ENCODE measurements at places on chromosomes 6 and 20. TPM values are rescaled to one million over a fixed set of nuclear protein-coding genes. Genes with fewer than 3 reads are reported as not detected.

PKHD1 gene
- not detected for total RNA-seq

XPO5 gene
- total RNA-seq = 66.2 TPM

ACTL10 gene
- total RNA-seq = 2.2 TPM

ATP6V1G2 gene
- total RNA-seq = 2.2 TPM

CRISP3 gene
- not detected for total RNA-seq

MYCT1 gene
- total RNA-seq = 0.29 TPM

SGK1 gene
- total RNA-seq = 91.6 TPM

SIRPD gene
- not detected for total RNA-seq

COL21A1 gene
- 8.0 TPM for total RNA-seq

SPAG4 gene
- 3.2 TPM for total RNA-seq

EYA4 gene
- 35.5 TPM for total RNA-seq

POU3F2 gene
- not detected for total RNA-seq

C20orf141 gene
- total RNA-seq = 0.29 TPM

ADGRB3 gene
- not detected for total RNA-seq

TRAPPC3L gene
- total RNA-seq = 0.29 TPM

NFATC2 gene
- total RNA-seq = 0.29 TPM

BPIFA1 gene
- not detected for total RNA-seq

CRISP2 gene
- total RNA-seq = not detected

HCRTR2 gene
- total RNA-seq = not detected

ROS1 gene
- total RNA-seq = 1.4 TPM

GDAP1L1 gene
- not detected for total RNA-seq

KCNS1 gene
- total RNA-seq = 0.59 TPM

C6orf58 gene
- total RNA-seq = not detected

CDH4 gene
- 1.1 TPM for total RNA-seq

TNF gene
- not detected for total RNA-seq

PI16 gene
- 1.8 TPM for total RNA-seq

KIFC1 gene
- 3.2 TPM for total RNA-seq

CDH22 gene
- total RNA-seq = not detected

BLOC1S5 gene
- 15.3 TPM for total RNA-seq

ANKRD66 gene
- total RNA-seq = not detected

CDYL gene
- total RNA-seq = 106 TPM

WFDC5 gene
- not detected for total RNA-seq

TFAP2C gene
- not detected for total RNA-seq

CRISP1 gene
- not detected for total RNA-seq

SYCP2L gene
- 0.36 TPM for total RNA-seq

DEFB132 gene
- total RNA-seq = not detected

ISM1 gene
- 4.0 TPM for total RNA-seq

RNF144B gene
- total RNA-seq = 5.8 TPM

CALHM6 gene
- 0.88 TPM for total RNA-seq

All from osteoblast (primary cell).